ENCODE measurements at places on chromosomes 5 and 9.

GRCh38 chr9:133408042-133408441, 9.8 kb downstream of the REXO4 start:
- DNase-seq, result no peak

DNA sequence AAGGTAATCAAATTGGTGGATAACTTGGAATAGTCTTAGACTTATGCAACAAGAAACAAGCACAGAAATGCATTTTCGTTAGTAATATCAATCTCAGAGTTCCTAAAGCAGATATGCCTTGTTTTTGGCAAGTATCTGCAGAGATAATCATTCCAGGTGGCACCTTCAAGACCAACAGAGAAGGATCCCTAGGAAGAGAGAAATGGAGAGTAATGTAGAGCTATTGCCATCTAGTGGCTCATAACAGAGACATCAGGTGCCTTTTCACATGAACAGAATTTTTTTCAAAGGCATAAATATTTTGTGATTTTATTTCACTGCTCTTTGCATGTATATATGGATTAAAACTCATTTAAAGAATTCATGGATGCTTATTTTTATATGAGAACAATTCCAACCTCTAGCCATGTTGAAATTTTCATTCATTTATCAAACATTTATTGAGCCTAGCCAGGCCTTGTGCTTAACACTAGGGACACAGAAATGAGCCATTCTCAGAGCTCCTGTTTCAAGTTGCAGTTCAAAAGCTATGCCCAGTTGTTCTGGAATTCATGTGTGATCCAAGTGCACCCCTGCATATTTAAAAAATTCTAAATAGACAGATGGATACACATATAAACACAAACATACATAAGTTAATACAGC, 117.5 kb upstream of the OR13F1 start:
- peak; percentile 40 for DNase-seq

GRCh38 chr9:109316207-109316640, 4.6 kb downstream of the EPB41L4B start:
- DNase-seq, result peak; percentile 77

GRCh38 chr5:59021837-59022514, 439.1 kb downstream of the RAB3C start:
- peak; percentile 44 for DNase-seq

All from urothelium cell line (cell line).